ENCODE measurements at places on chromosomes 4 and X.

- no peak for DNase-seq
Observed at GRCh38 chr4:41143311-41144039, 70.9 kb downstream of the APBB2 start.

DNA sequence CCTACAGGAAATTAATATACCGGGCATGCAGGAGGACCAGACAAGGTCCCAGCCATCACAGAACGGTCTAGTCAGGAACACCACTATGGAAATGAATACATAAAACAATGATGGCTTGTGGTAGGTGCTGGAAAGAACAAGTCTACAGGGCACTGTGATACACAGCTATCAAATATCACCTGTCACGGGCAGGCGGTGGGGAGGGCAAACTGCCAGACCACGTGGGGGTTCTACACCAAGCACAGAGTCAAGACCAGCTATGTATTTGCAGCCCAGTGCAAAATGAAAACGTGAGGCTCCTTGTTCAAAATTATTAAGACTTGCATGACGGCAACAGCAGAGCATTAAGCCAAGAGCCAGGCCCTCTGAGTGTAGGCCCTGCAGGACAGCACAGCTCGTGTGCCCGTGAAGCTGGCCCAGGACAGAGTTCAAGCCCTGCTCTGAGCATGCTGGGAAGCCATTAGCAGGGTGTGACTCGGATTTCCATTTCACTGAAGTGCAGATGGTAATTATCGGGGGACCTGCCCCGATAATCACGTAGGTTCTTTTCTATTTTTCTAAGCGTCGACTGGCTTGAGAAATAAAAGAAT is 83.6 kb downstream of the JAKMIP1 start:
- DNase-seq: no peak

GRCh38 chr4:91220315-91220714 is 1083.5 kb upstream of the GRID2 start:
- DNase-seq: no peak

DNA sequence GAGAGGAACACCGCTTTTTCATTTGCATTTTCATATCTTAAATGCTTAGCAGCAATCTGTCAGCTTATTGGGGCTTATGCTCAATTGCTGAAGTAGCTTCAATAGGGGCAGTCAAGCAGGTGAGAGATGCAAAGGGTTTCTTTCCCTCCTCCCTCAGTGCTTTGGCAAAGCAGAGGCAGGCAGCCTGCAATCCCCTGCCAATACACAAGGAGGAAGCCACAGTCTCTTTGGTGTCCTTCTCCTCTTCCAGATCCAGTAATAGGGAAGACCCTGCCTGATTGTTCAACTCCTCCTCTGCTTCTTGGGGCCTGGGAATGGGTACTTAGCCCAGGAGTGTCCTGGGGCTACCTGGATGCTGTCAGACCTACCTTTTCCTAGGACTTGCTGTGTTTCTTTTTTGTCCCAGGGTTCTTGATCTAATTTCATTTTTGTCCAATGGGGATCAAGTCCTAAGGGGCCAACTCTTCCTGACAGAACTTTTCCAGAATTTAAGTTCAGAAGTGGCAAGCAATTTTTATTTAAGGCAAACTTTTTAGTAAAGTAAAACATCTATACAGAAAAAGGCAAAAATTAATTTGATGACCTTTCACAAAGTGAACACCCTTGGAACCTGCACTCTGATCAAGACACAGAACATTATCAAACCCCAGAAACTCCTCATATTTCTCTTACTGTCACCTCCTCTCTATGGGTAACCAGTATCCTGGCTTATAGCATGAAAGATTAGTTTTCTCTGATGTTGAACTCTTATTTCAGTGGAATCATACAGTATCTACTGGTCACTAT is 260.3 kb downstream of the PPP3CA start:
- DNase-seq: peak; percentile 68

DNA sequence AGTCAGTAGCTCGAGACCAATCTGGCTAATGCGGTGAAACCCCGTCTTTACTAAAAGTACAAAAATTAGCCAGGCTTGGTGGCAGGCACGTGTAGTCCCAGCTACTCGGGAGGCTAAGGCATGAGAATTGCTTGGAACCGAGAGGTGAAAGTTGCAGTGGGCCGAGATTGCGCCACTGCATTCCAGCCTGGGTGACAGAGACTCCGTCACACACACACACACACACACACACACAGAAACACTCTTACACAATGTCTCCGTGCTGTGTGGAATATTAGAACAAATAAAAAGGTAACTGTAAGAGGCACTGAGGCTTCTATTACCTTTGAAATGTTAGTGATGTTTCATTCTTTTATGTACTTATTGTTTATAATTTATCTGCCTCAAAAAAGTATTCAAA is 326.6 kb downstream of the GPAT3 start:
- no peak for DNase-seq

DNA sequence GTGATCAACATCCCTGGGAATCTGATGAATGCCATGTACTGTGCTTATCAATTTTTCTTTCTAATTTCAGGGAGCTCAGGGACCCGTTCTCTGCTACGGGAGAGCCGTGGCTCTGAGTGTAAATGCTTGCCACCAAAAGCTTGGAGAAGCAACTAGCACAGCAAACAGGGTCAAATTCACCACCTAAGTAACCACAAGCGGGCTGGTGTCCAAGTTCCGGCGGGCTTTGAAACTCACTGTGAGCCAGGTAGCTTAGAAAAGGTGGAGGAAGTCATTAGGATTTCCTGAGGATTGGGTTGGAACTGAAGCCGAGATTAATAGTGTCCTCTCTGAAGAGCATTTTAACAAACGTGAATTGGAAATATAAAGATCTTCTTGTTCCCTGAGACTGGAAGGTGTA is 87.2 kb downstream of the CLDN34 start:
- DNase-seq: no peak

DNA sequence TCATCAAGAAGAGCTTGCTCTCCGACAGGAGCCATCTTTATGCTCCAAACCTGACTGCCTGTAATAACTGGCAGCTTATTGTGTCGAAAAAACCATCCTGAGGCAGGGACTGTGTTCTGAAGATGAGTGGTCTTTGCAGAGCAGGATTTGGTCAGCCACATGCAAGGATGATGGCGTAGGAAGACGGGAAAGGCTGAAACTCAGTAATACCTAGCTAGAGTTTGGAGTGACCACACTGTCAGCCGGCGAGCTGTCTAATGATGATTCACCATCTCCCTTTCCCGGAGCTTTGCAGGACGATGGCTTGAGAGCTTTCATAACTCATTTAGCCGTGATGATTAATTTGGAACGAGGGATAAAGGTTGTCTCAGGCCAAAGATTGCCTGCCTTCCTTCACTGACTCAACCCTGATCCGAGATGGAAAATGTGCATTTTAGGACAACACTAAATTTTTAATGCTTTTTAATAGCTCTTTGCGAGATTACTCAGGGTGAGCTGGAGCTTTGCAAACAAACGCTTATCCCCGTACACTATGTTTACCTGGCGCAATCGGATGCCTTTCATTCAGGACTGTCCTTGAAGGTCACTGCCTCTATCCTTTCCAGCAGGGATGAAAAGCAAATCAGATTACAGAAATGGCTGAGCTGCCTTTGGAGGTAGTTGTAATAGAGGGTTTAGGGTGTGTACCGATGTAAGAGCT is 288.5 kb downstream of the ASMT start:
- DNase-seq: no peak

GRCh38 chrX:48086082-48086481 is 14.6 kb upstream of the ZNF630 start:
- DNase-seq: no peak

DNA sequence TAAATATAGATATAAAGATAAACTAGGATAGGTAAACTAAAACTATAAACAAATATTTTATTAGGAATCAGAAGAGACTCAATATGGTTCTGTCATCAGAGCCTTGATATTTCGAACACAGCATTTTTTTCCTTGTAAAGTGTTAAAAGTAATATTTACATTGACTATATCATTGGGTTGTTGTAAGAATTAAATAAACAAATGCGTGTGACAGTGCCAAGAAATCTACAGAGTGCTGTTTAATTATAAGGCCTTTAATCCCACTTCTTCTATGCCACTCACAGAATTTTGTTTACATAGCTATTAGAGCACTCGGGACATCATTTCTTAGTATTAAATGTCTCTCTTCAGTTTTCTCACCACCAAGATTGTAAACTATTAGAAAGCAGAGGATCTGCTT is 807.4 kb downstream of the FSTL5 start:
- no peak for DNase-seq

- DNase-seq: peak; percentile 33
Observed at GRCh38 chrX:103250977-103251376, 4.0 kb downstream of the TCEAL8 start.

DNA sequence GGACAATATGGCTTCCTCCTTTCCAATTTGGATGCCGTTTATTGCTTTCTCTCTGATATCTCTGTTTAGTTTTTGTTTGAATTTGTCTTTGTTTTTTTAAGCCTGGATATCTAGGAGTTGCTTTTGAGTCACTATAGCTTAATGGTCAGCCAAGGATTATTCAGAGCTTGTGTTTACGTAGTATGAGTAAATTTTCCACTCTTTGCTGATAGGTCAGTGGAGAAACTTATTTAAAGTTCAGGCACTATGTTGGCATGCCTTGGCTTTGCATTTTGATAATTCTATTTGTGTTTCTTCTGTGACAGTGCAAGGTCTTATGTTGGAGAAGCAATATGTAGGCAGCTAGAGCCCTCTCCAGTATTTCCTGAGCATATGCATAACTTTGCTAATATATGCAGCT is 315.2 kb downstream of the GRID2 start:
- DNase-seq: no peak

DNA sequence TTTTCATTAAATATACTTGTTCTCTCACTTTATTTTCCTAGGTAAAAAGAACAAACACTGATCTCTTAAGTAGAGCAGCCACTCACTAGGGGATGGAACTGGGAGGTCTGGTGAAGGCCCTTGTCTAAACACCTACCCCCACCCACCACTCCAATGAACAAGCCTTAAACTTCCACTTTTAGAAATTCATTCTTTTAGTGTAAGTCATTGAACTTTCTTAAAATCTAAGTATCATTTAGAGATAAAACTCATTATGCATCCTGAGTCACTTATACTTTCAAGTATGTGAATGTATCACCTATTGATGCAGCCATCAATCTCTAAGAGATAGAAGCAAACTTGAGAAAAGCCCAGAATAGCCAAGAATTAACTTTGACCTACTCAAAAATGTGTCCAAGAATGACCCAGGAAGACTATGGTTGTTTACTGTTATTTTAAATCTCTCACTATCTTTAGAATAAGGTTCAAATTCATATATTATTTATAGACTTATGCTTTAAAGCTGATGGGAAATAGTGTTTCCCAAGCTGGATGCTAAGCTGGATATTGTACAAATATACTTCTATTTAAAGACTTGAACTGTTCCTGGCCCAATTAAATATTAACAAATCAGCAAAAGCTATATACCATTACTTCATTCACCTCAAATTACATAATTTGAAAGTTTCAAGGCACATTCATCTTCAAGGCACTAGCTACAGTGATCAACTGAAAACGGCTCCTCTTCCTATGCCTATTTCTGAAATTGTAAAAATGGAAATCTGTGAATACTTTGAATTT is 49.5 kb downstream of the CAMK2D start:
- no peak for DNase-seq

GRCh38 chrX:6226596-6227452 is 1.8 kb downstream of the NLGN4X start:
- DNase-seq: peak; percentile 33

GRCh38 chr4:80265571-80266252 is 752 bp upstream of the FGF5 start:
- peak; percentile 33 for DNase-seq

- peak; percentile 70 for DNase-seq
Observed at GRCh38 chr4:155248002-155248896, 39.8 kb downstream of the NPY2R start.

- DNase-seq: no peak
Observed at GRCh38 chr4:34516524-34516923, 1727.8 kb downstream of the ARAP2 start.

DNA sequence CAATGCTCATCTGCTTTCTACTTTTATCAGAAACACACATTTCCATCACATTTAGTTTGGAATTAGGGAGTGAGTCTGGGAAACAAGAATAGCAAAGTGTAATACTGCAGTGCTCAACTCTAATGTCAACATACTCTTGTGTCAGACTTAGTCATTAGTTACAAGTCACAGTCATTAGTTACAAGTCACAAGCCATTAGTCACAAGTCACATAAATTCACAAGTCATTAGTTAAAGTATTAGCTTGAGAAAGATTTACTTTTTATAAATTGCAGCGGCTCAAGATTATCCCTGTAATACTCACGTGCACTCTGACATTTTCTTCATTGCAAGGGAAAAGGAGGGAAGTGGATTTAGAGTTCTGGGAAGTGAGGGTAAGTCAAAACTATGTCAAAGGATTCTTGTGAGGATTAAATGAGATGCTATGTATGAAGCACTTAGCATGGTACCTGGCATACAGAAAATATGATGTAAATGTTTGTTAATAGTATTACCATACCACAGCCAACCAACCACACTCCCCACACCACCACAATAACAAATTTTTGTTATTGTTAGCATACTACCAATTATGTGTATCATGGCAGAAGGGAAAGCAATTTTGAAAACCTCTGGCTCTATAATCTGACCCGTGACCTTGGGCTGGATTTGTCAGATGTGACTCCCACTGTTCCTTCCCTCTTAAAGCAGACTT is 116.6 kb downstream of the ARHGAP24 start:
- no peak for DNase-seq

DNA sequence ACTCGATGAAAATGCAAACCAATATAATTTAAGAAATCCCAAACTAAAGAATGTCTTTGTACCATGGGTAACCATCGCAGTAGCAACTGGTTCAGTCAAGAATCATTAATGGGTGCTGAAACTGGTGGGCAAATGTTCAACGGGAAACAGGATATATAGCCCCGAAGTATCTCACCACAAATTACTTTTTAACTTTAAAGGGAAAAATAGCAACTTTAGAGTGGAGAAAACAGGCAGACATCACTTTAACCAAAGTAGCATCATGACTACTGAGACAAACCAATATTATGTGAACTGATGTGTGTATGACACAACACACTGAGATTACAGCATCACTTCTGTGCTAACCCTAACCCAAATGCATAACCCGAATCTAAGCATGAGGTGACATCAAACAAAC is 33.8 kb upstream of the SLAIN2 start:
- DNase-seq: no peak

GRCh38 chr4:54289316-54289715 is 60.2 kb downstream of the PDGFRA start:
- DNase-seq: no peak

DNA sequence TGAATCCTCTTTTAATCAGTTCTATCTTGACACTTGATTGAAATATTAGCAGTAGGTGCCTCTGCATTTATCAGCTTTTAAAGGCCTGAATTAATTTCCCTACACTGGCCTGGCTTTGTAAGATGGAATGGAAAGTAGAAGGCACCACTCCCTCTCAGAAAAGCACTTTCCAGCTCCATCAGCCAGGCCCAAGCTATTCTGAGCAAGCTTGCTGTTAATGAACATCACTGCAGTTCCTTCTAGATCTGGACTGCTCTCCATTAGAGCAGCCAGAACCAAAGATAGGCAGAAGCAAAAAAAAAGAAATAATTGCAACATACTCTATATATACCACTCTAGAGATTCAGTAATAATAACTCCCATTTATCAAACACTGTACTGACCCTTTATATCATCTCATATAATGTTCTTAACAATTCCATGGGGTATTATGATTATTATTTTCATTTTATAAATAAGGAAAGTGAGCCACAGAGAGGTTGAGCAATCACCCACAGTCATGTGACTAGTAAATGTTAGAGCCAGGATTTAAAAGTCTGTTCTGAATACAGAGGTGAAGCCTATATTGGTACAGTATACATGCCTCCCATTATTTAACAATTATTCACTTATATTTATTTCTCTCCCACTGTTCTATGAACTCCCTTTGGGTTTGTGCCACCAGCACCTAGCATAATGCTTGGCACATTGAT is 39.4 kb upstream of the GPC3 start:
- no peak for DNase-seq

Measured in GM23338 (cell line).